ENCODE measurements at places on chromosomes 1 and 21.
A peak's percentile ranks its signal among the peaks of the same experiment; 100 is the strongest.

GRCh38 chr1:27408151-27408550 lies 15.7 kb downstream of the GPR3 start:
- no peak for DNase-seq

GRCh38 chr1:67465375-67465774 lies 35.2 kb upstream of the SERBP1 start:
- DNase-seq, result no peak

- DNase-seq, result no peak
Observed at GRCh38 chr1:34060187-34060730, 104.8 kb downstream of the CSMD2 start.

DNA sequence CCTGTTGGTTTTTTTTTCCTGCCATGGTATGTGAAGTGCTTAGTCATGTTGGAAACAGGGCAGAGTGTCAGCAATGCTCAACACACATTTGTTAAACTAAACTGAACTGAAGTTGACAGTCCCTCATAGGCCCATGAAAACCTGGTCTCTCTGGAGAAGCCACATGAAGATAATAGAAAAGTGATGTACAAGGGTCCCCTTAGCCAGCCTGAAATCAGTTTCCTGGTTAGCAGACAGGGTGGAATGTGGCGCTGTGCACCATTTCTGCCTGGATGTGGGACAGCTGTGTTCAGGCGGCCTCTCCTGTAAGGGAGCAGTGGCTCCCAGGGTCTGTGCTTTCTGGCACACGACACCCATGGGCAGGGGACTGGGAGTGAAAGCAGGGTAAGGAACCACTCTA lies 9.9 kb upstream of the CHI3L1 start:
- no peak for DNase-seq

DNA sequence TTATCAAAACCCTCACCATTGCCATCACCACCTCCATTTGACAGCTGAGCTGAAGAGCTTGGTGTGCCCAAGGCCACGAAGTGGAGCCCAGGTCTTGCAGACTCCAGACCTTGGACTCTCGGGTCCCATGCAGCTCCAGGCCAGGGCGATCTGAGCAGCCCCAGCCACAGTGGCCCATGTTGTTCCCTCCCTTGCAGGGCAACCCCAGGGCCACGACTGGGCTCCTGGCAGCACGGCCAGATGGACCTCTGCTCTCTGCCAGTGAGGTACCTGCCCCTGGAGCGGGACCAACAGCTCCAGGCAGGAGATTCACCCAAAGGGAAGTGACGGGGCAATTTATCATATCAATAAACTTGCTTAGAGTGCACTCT lies 182.7 kb upstream of the VAMP3 start:
- no peak for DNase-seq

DNA sequence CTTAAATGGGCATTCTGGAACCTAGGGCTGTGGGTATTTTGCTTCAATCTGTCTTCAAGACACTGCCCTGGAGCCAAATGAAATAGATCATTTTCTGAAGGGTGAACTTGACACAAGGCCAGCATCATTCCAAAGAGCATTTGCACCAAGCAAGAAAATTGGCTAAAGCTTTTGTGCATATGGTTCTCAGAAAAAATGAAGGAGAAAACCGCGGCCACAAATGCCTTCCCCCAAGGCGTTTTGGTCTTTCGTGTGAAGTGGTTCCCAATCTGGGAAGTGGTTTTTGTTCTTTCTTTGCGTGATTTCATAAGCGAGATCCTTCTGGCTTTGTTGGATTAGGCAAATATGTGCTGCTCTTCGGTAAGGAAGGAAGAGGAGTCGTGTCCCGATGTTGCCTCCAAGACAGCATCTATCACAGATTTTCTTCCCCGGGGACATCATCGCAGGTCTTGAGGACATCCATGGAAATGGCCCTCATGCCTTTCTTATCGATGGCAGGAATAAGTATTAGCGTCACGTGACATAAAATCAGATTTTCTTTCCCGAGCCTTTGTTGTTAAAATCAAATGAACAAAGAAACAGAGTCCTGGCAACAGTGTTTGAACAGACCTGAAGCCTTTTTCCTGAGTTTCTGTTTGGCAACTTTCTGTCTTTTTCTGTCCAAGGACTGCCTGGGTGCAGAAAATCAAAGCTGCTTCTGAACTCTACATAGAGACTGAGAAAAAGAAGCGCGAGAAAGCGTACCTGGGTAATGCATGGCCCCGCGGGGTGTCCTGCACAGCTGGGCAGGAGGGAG lies 31.0 kb downstream of the ATP5PO start:
- DNase-seq, result no peak

DNA sequence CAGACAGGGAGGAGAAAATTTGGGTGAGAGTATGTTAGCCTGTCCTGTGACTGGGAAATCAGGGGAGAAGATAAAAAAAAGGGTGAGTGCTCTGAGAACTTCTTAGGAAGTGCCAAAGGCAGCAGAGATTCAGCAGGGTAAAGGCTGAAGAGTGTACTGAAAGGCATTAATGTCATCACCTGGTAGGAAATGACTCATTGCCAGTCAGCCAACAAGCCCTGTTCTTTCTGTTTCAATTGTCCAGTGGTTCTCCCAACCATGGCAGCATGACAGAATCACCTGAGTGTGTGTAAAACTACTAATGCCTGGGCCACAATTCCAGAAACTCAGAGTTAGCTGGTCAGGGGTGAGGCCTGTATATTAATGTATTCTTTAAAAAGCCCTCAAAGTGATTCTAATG lies 83.5 kb downstream of the INTS7 start:
- no peak for DNase-seq

GRCh38 chr1:20376880-20377494 lies 86.3 kb downstream of the VWA5B1 start:
- peak; percentile 58 for DNase-seq

DNA sequence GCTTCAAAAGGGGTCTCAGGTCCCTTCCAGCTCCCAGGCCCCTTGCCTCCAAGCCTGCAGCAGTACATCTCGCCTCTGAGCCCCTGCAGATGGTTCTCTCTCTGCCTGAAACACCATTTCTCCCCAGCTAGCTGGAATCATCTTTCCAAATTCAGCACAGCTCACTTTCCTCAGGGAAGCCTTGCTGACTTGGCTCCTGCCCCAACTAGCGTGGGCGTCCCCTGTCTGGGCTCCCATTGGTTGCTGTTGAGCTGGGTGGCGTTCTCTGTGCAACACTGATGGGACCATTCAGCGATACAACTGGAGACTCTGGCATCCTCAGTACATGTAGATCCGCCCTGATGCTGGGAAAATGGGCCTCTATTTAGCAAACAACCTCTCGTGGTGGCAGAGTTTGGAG lies 141.3 kb upstream of the IGSF21 start:
- no peak for DNase-seq

- DNase-seq, result no peak
Observed at GRCh38 chr21:36852293-36852692, 114.2 kb downstream of the HLCS start.

DNA sequence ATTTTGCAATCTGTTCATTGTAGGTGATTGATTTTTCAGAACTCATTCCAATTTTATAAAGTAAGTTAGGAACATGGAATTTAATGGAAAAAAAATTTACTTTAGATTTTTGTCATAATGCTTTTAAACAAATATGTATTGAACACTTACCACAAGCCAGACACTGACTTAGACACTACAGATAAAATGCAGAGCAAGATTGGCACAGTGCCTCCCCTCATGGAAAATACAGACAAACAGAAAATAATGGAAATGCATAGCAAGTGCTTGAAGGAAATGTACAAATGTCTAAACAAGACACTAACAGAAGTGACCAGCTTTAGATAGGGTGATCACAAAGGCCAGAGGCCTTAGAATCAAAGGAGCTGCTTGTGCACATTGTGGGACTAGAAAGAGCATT lies 260.5 kb upstream of the ADGRL2 start:
- DNase-seq, result no peak

DNA sequence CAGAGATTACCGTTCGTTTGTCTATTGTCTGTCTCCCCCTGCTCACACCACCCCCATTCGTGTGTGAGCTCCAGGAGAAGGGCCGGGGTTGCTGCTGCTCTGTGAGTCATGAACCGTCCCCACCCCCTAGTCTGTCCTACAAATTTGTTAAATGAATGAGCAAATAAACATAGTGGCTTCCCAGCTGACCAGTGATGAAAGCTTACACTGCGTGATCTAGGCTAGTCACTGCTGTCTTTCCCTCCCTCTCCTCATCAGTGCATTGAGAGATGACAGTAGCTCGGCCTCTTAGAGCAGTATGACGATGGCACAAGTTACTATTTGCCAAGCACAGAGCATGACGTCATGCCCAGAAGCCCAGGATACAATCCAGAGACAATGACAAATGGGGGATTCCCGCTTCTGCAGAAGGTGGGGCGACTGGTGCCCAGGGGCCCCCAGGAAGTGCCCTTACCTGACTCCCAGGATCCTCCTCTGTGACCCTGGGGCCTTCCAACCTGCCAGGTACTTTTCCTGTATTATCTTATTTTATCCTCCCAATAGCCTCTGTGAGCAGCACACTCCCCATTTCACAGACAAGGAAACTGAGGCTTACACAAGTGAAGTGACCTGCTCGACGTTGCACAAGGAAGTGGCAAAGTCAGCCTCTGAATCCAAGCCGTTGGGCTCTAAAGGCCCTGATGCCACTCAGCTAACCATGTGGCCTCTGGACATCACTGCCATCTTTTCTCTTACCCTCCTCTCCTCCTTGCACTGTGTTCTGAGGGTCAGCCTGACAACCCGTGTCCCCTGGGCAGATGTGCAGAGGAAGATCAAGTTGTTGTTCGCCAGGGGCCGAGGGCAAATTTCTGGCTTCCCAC lies 8.6 kb upstream of the EPHA2 start:
- no peak for DNase-seq

GRCh38 chr21:16243396-16243795 lies 513.6 kb downstream of the USP25 start:
- DNase-seq, result no peak

DNA sequence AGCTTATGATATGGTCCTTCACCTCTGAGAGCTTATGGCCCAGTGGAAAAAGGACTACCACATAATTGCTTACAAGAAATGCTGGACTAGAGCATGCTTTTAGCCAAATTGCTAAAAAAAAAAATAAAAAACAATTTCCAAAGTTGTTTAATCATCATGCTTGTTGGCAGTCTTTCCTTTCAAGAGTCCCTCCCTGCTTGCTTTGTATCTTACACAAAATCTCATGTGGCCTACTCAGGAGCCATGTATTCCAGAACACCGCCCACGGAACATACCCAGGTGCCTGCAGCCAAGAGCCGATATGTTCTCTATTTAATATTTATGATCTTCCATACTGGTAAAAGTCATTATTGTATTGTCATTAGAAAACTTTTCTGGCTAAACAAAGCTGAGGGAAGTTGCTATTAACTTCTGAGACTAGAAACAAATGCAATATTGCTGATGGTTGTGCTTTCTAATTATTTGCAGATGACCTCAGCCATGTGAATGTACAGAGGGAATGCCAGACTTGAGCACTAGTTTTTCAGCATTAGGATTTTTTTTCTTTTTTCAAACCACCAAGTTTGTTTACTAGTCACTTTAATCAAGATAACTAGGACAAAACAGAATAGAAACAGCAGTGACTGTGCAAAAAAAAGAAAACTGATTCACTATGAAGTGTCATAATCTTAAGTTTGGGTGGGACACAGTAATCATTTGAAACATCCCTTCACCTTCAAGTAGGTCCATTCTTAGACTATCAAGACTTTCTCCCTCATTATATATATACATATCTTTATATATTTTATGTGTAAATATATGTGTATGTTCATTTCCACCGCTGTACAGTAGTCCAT lies 129.3 kb upstream of the GORAB start:
- DNase-seq, result no peak

DNA sequence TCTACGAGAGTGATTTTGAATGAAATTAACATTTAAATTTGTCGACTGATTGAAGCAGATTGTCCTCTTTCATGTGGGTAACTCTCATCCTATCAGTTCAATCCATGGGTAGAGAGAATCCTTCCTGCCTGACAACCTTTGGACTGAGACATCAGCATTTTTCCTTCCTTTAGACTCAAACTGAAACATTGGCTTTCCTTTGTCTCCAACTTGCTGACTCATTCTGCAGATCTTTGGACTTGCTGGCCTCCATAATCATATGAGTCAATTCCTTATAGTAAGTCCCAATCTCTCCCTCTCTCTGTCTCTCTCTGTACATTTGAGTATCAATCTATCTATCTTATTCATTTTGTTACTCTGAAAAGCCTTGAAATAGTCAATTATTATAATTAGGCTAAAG lies 416.7 kb downstream of the LRRIQ3 start:
- no peak for DNase-seq

GRCh38 chr1:73765551-73766233 lies 432.3 kb downstream of the LRRIQ3 start:
- DNase-seq, result no peak

- DNase-seq, result no peak
Observed at GRCh38 chr1:30697571-30698376, 25.6 kb downstream of the MATN1 start.

DNA sequence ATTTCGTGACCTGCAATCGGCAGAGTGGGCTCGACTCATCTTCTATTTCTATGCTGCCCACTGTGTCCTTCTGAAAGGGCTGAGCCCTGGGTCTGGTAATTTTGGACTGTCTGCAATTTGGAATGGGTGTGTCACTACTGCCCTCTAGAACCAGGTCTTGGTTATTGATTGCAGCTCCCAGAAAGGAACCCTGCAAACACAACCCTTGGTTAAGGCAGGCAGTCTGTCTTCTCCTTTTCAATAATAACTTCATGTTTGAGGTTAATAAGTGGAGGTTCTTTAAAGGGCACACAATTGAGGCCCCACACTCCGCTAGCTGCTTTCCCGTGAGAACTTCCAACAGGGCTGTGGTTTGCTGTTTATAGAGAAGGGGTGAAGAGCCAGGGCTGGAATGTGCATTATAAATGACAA lies 79.9 kb upstream of the LYST start:
- no peak for DNase-seq

DNA sequence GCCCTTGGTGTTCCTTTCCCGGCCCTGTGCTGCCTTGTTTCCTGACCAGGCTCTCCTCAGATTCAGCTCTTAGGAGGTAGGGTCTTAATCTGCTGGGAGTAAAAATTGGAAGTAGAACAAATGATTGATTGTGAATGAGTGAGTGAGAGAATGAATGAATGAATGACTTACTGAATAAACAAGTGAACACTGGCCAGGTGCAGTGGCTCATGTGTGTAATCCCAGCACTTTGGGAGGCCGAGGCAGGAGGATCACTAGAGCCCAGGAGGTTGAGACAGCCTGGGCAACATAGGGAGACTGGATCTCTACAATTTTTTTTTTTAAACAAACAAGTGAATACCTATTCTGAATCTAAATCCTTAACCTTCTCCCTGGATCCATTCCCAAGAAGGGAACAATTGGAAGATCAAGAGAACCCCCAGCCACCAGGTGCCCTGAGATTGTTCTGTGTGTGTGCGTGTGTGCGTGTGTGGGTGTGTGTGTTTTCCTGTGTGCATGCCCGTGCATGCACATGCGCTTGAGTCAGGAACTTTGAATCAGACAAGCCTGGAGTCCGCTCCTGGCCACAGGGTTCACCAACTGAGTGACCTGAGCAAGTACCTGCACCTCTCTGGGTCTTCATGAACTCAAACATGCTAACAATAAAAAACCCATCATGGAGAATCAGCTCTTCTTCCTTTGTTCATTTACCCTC lies 24.3 kb upstream of the CITED4 start:
- DNase-seq, result no peak

- no peak for DNase-seq
Observed at GRCh38 chr1:176696689-176697088, 233.7 kb downstream of the PAPPA2 start.

Measured in stimulated activated CD4-positive, alpha-beta T cell treated with anti-CD3 and anti-CD28 coated beads, Interleukin-12 subunit alpha, Interleukin-12 subunit beta, amount 100 ng/mL, for 48 hours (primary cell).